ENCODE measurements at places on chromosomes 1 and 21.

DNA sequence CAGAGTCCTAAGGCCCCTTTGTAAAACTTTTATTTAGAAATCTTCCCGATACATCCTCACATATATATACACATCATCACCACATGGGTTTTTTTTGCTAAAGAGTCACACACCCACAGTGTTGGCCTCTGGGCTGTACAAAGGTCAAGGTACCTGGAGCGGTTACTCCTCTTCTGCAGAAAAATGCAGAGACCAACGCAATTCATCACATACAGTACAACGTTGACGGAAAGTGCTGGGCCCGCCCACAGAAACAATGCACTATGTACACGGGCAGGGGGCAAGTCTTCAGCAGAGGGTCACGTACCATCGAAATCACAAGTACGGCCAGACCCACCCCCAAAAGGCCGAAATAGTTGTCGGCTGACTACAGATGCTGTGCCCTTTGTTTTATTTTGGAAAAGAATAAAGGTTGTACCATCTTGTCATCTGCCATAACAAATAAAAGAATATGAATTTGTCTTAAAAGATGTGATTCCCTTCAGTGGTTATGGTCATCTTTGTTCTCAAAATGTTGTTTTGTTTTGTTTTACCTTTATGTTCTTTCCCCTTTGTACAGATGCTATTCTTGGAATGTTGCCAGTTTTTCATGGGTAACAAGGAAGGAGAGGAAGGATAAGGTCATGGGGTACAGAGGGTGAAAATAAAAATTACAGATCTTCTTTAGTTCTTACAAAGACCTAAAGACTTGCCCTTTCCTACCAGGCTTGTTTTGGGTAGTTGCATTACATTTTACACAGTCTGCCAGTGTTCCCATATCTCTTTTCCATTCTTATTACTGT, 15.6 kb downstream of the TAL1 start:
- DNase-seq, result no peak

DNA sequence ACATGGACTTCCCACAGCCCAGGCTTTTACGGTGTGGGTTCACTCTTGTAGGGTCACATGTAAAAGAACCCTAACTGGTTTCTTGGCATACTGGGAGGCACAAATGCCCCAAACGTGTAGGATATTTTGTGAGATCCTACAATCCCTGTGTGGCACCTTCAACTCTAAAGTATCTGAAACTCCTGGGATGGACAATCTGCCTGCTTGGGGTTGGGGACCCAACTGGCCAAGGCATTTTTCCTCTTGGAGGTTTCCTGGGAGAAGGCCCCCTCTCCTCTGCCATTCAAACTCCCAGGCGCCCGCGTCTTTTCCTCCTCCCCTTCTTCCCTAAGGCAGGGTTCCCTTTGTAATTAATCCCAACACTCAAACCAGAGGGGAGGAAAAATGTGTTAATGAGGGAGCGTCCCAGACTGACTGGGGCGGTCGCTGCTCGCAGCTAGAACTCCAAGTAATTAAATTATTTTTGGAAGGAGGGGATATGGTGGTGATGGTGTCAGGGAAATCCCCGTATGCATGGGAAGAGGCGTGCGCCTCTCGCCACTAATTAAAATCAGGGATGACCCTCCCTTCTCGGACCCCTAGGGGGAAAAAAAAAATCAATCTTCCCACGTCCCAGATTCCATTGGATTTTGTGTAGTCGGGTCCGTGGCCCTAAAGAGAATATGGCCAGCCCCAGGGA, 681 bp upstream of the VANGL2 start:
- DNase-seq, result no peak

DNA sequence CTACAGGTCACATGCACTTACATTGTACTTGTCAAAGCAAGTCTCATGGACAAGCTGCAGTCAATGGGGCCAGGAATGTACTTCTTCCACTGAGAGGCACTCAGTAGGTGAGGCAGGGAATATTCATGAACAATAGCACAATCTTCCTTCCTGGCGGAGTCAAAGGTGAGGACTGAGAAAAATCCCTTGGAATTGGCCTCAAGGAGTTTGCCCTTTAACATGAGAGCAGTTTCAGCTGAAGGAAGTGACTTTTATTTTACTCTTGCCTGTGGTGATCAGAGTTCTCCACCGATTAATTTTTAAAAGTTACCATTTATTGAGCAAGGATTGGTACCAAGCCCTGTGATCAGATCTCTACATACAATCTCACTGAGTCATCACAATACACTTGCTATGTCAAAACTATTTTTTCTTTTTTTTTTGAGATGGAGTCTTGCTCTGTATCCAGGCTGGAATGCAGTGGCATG, 11.2 kb upstream of the AK2 start:
- DNase-seq, result no peak

DNA sequence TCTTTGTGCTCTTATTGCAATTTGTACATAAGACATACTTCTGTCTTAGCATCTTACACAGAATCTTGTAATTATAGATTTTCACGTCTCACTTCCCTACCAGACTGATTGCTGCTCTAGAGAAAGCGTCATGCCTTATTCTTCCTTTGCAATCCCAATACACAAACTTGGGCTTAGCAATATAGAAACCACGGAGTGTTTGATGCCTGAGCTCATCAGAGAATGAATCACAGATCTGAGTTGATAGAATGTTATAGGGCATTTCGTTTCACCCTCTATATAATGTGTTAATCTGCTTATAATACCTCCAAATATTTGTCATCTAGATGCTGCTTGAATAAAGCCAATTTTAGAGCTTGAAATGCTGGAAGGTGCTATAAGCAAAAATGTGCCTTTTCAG, 6.6 kb downstream of the FMO1 start:
- DNase-seq, result no peak

DNA sequence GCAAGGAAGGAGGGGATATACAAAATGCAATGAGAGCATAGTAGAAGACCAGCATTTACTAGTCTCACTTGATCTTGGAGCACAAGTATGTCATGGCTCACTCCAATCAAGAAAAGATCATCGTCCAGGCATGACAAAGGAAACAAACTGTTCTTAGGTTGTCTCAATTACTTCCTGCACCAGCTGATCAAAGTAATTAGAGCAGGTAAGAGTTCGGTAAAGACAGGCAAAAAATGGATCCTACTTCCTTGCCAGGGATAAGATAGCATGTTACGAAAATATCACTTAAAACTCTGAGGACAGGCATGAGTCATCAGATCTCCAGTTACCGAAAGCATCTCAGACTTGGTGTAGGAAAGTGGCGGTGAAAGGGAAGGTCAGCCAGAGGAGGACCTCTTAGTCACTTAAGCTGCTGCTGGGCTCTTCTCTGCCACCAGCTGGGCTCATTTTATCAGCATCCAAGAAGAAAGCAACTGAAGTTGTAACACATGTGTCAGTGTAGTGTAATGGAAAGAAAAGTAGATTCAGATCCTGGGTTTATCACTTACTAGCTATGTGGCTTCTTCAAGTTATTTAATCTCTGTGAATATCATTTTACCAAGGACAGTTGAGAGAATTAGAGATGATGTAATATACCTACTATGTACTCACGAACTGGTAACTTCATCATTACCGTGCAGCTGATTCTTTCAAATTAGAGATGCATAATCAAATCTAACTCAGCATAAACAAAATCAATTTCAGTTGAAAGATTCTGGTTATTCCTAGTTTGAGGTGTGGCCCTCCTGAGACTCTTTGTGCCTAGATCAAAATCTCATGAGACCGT, 46.8 kb downstream of the XCL1 start:
- no peak for DNase-seq
